ENCODE measurements at places on chromosomes 6 and 20. TPM values are rescaled to one million over a fixed set of nuclear protein-coding genes. Genes with fewer than 3 reads are reported as not detected.
A peak's percentile ranks its signal among the peaks of the same experiment; 100 is the strongest.

- DNase-seq, result no peak
Observed at GRCh38 chr6:29941916-29942274, 437 bp upstream of the HLA-A start.

- no peak for DNase-seq
Observed at GRCh38 chr6:89660981-89661380, 22.4 kb upstream of the LYRM2 start.

DNA sequence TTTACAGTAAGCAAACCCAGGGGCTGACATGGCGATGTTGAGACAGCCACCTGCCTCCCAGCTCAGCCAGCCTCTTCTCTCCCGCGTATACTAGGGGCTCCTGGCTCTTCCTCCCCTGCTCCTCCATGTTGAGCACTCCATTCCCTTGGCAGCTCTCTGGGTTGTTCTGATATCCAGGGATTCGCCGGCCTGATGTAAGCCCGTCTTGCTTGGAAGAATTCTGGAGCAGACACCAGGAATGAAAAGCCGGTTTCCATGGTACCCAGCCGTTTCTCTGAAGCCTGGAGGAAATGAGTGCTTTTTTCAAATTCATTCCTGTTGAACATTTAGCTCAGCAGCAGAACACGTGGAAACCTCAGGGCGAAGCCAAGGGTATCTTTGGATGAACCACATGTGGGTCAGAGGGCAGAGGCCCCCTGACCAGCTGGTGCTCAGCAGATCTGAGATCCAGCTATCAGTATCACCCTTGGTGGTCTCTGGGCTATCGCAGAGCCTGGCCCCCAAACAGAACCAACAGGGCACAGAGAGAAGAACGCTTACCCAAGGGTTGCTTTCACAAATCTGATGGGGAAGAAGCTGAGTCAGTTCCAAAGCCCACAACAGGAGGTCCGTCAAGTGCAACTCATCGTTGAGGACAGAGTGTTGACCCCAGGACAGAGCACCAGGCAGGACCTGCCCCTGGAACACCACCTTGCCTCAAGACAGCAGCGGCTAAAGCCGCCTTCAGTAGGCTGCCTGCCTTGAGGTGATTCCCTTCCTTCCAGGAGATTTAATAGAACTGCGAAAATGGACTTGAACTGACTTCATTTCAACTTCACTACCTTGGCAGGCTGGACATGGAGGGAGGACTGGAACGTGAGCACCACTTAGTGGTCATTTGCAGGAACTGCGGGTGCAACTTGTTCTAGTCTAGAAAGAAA lies 96.1 kb upstream of the RIN2 start:
- DNase-seq, result peak; percentile 75

- no peak for DNase-seq
Observed at GRCh38 chr6:166310634-166311033, 2.4 kb upstream of the PRR18 start.

DNA sequence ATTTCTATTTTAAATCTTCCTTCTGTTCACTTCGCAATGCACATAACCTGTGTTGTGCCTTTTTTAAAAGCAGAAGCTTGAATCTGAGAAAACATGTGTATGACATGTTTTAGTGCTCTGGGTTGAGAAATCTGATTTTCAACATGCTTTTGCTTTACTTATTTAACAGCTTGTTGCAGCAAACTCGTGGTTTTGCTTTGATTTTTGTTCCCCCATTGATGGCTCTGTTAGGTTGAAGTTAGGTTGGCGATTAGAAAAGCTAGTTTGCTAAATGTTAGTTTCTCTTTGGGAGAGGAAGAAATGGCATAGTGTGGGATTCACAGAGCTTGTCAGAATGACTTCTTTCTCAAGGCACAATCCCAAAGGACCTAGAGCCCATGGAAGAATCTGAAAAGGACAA lies 170.8 kb downstream of the TMEM242 start:
- DNase-seq, result no peak

- DNase-seq, result no peak
Observed at GRCh38 chr20:35079472-35080347, 12.9 kb downstream of the TRPC4AP start.

DNA sequence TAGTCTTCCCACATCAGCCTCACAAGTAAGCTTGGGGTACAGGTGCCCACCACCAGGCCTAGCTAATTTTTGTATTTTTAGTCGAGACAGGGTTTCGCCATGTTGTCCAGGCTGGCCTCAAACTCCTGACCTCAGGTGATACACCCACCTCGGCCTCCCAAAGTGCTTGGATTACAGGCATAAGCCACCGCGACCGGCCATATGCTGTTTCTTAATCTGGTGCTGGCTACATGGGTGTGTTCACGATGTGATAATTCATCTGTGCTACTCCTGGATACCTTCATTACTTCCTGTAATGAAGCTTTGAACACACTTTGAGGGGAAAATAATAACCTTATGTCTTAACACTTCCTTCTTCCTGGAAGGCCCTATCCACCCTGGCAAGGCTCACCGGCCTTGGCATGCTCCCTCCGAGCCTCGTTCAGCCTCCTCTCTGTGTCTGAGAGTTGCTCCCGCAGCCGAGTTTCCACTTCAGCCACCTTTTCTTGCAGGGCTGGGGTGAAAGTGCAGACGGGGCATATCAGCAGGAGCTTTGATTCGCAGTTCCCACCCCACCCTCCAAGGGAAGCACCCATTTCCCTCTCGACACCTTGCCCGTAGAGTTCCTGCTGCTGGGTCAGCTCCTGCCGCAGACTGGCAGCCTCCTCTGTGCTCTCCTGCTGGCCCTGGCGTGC lies 5.6 kb upstream of the PSORS1C2 start:
- no peak for DNase-seq

DNA sequence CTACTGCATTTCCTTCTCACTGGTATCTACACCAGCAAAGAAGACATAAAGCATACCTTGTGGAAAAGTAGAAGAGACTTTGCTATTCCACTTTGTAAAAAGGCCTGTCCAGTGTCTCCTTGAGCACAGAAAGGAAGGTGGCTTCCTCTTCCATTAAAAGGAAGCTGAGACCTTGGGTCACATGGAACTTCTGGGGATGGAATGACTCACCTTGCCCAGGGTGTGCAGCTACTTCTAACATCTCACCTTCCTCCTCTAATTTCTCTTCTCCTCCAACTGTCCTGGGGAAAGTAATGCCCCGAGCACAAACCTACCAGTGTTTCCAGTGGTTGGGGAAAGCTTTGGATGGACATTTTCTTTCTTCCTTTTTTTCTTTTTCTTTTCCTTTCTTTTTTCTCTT lies 848.8 kb upstream of the MAP3K7 start:
- DNase-seq, result no peak

GRCh38 chr6:55882718-55883569 lies 7.6 kb upstream of the BMP5 start:
- DNase-seq, result no peak

DNA sequence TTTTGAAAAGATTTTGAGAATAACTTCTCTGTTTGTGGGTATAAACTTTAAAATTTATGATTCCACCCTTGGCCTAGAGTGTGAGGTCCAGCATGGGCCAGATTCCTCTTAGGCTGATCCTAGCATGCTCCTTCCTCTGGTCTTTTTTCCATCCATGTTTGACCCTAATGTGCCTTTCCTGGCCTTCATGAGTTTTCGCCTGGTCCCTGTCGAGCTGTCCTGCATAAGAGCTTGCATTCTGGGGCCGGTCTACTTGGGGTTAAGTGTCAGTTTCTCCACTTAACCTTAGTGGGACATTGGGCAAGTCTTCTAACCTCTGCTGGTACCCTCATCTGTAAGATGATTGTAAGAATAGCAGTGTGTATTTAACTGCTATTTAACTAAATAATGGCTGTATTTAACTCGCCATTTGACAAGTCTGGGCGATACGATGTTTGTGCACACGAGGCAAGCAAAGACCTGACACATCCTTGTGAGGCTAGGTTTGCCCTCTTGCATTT lies 40.7 kb upstream of the TAGAP start:
- DNase-seq, result no peak

DNA sequence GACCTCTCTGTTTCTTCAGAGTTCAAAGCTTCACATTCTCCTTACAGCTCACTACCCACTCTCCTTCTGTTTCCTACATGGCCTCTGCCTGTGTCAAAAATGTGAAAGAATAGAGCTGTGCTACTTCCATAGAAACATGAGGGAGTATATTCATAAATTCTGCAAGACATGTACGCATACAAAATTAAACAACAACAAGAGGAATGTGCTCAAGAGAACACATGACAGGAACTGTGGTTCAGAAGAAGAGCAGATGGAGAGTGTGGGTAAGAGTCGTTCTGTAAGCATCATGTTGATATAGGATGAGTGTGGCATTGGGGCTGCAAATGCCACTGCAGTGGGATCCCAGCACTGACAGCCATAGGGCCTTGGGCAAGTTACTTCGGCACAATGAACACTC lies 266.6 kb upstream of the SASH1 start:
- no peak for DNase-seq

DNA sequence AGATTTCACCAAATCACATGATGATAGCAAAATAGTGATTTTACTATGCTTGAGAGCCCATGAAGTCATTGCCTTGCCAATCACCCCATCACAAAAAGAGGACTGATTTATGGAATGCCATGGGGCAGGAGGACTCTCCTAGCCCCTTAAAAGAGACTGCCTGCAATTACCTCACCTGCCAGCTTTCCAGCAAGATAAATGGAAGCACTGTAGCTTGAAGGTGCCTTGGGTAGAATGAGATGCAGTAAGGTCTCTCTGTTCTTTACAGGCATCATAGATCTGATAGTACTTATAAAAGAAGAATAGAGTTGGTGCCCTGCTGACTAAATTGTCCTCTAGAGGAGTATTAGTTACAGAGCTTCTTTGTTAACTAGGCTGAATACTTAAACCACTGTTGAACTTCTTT lies 242.3 kb downstream of the TMEM242 start:
- no peak for DNase-seq

DNA sequence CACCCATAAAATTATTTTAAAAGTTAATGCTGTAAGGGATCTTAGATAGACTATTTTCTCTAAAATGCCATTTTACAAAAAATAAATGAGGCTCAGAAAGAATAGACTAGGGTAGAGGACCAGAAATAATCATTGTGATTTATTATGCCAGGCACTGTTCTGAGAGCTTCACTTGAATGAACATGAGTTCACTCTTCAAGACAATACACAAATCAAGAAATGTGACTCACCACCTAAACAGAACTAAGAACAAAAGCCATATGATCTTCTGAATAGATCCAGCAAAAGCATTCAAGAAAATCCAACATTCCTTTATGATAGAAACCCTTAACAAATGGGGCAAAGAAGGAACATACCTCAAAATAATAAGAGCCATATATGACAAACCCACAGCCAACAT lies 582.0 kb downstream of the PKHD1 start:
- no peak for DNase-seq

GRCh38 chr6:12012558-12013306 lies 620 bp downstream of the HIVEP1 start:
- DNase-seq, result peak; percentile 88

DNA sequence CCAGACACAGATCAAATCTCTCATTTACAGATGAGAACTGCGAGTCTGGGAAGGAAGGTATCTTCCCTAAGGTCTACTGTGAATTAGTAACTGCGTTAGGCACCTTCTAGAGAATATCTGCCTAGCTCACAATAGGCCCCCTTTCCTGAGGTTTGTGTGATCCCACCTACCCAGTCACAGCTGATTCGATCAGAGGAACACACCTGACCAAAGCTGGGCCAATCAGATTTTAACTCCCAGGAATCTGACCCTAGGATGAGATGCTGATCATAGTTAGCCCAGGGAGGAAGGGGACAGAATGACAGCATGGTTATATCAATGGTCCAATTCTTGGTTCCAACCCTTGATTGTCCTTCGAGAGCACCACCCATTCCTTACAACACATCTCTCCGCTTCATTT lies 7.4 kb upstream of the CCDC167 start:
- DNase-seq, result no peak

DNA sequence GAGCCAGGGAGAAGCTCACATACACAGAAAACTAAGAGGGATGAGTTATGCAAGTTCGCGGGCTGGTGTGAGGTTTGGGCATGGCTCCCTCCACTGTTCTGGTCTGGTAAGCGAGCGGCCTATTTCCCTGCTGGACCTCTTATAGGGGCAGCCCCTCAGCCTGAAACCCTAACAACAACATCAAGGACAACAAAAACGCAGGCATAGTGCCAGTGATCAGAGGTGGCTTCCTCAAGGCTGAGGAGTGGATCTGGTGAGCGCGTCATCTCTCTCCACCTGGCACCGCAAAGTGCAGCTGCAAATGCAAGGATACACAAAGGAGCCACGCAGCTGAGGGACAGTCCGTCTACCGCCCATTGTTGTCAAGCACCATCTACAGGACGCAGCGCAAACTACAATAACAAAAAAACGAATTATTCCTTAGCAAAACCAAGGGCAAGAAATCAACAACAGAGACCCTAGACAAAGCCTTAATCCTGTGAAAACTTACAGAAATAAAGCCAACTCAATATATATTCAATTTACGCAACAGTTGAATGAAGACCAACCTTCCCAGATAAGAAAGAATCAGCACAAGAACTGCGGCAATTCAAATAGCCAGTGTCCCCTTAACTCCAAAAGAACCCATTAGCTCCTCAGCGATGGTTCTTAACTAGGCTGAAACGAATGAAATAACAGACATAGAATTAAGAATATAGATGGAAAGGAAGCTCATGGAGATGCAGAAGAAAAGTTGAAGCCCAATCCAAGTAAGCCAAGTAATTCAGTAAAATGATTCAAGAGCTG lies 9.2 kb upstream of the DEFB110 start:
- no peak for DNase-seq

DNA sequence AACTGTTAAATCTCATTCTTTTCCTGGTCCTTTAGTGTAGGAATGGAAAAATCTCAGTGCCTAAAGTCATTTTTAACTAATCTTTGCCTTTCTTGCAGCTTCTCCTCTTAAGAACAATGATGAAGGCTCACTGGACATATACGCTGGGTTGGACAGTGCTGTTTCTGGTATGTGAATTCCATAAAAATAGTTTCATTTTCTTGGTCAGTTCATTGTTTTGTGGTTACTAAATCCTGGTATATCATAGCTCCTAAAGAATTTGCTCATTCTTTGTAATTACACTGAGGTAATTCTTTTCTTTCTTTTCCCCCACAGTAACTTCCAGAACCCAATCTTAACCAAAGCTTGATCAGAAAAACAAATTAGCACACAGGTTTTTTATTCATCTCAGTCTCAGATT lies 23.4 kb downstream of the CASP8AP2 start:
- DNase-seq, result no peak

DNA sequence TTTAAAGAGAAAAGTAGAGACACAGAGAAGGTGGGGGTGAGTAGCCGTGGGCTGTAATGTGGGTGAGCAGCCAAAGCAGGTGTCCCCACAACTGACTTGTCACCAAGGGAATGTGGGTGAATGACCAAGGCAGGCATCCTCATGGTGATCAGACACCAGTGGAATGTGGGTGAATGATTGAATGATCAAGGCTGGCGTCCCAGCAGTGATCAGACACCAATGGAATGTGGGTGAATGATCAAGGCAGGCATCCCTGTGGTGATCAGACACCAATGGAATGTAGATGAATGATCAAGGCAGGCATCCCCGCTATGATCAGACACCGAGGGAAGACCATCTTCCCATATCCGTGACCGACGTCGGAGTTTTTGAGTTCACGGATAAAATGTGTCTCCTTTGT lies 49.8 kb upstream of the OR14J1 start:
- no peak for DNase-seq

ECT2L gene
- 0.13 TPM for total RNA-seq

PLAGL2 gene
- 28.8 TPM for total RNA-seq

C6orf15 gene
- total RNA-seq, result 5.5 TPM

CNKSR3 gene
- 8.8 TPM for total RNA-seq

RNF8 gene
- total RNA-seq, result 14.9 TPM

MTFR2 gene
- 2.5 TPM for total RNA-seq

LY6G6F gene
- total RNA-seq, result not detected

KHDC1L gene
- not detected for total RNA-seq

EYA4 gene
- 3.4 TPM for total RNA-seq

ADGRF4 gene
- total RNA-seq, result 74.3 TPM

OR2H1 gene
- not detected for total RNA-seq

All from suprapubic skin (tissue), 4 donors.